Muscle of arm (tissue), 14 donors: ENCODE measurements at places on chromosomes 12 and 14. TPM values are rescaled to one million over a fixed set of nuclear protein-coding genes. Genes with fewer than 3 reads are reported as not detected.

- DNase-seq: no peak
Observed at GRCh38 chr12:57549909-57550640, at the start of gene KIF5A. TSS of gene KIF5A (plus strand) at chr12:57550044. CDS start at chr12:57550272, 228 bp downstream.

GRCh38 chr12:79409562-79409961 lies 281.2 kb downstream of the PAWR start:
- DNase-seq: peak; percentile 28

Gene CFAP54
- 0.40 TPM for polyA plus RNA-seq

Gene OVCH1
- not detected for polyA plus RNA-seq
